ENCODE measurements at places on chromosomes 11 and 22.

DNA sequence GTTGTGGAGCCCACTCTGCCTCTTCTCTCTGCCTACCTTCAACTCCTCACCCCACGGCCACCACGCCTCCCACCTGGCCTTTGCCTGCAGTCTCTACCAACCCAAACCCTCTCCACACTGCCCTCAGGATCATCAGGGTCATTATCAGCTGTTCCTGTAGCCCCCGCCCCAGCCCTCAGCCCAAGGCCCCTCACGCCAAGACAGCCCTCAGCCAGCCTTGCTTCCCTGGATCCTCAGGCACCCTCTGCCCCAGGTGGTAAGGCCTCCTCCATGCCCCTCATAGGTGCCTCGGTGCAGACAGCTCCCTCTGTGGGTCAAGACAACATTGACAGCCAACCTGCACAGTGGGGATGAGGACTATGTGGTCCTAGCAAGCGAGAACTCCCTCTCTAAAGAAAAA lies 1.7 kb downstream of the SBF1 start:
- no peak for DNase-seq

- no peak for DNase-seq
Observed at GRCh38 chr11:130891326-130891725, 25.0 kb downstream of the SNX19 start.

GRCh38 chr11:133012803-133013202 lies 519.5 kb downstream of the OPCML start:
- DNase-seq: no peak

DNA sequence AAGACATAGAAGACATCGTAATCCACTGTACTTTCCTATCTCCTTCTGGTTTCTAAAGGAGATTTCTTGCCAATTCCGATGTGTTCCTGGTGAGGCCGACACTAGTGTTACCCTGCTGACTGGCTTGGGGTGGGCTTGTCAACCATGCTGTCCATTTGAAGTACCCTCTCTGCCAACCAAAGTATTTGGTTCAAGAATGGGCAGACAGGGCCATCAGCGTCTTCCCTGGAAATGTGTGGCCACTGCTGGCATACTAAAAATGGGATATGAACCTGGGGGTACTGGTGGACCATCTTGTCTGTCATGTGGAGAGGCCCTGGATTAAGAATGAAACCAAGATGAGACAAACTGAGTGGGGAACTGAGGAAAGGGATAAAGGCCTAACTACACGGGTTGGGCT lies 1.8 kb upstream of the VSTM5 start:
- DNase-seq: no peak

- DNase-seq: no peak
Observed at GRCh38 chr11:14463623-14464022, 36.0 kb downstream of the COPB1 start.

All from mesenchymal stem cell (in vitro differentiated cells and primary cell).